ENCODE measurements at places on chromosomes 4 and X.

- DNase-seq = no peak
Observed at GRCh38 chrX:44474410-44474809, 68.2 kb downstream of the FUNDC1 start.

DNA sequence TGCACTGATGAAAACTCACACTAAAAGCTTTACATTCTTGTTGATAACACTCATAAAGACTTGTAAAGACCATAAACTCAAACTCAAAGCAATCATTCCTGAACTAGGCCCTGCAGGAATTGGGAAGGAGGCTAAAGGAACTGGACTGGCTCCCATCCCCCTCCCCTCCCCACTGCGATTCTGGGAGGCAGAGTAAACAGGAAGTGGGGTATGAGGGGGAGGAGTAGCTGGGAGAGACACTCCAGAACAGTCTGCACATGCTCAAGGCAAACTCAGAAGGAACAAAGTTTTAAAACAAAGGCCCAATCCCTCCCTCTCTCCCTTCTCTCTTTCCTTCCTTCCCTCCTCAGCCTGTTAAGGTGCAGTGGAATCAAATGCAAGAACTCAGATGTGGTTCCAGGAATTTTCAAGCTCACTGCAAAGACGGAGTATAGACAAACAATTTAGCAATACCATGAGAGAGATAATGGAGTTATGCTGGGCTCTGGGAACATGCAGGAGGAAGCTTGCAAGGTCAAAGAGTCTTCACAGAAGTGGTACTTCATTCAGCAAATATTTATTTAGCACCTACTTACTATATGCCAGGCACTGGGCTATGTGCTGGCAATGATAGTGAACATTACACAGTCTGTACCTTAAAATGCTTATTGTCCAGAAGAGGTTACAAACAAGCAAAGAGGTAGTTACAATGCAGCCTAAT is 15.9 kb downstream of the MID1IP1 start:
- no peak for DNase-seq

GRCh38 chrX:24372021-24372763 is 11.8 kb downstream of the SUPT20HL1 start:
- no peak for DNase-seq

DNA sequence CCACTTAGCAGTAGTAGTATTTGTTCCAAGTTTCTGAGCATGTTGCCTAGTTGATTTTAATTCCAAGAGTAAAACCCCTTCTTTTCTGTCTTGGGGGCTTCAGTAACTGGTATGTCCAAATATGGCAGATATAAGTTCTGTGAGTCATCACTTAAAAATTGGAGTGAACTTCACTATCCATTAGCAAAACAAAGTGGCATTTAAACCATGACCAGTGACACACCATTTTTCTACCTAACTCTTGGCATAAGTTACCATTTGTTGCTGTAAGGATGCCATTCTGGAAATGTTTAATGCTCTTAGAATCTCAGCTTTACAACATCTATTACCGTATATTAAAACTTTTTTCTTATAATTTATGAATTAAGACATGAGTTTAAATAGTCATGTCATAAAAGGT is 102.0 kb downstream of the CBR4 start:
- no peak for DNase-seq

- no peak for DNase-seq
Observed at GRCh38 chr4:104411502-104411901, 83.2 kb downstream of the CXXC4 start.

GRCh38 chr4:79177388-79177787 is 148.5 kb downstream of the NAA11 start:
- no peak for DNase-seq

DNA sequence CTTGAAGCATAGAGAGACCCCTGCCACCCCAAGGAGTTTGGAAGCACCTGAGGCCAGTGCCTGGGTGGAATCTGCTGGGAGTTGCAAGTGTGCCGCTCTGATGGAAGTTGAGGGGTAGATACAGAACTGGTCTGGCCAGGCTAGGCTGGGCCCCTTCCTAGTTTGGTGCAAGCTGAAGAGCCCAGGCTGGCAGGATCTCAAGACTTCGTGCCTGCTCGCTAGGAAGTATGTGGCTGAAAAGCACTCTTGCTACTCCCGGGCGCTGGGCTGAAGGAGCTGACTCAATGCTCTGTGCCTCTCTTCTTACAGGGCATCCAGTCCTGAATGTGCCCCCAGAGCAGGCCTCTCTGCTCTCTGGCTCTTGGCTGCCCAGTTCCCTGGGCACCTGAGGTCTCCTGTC is 51.7 kb upstream of the PJA1 start:
- no peak for DNase-seq

DNA sequence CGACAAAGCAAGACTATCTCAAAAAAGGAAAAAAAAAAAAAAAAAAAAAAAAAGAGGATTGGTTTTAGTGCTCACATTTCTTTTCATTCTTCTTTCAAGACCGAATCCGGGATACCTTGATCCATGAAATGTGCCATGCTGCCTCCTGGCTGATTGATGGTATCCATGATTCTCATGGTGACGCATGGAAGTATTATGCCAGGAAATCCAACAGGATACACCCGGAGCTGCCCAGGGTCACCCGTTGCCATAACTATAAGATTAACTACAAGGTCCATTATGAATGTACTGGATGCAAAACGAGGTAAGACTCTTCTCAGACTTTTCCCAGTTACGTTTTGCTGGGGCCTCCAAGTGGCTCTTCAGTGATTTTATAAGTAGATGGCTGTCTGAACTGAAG is 6.1 kb downstream of the CXCR3 start:
- DNase-seq = no peak

DNA sequence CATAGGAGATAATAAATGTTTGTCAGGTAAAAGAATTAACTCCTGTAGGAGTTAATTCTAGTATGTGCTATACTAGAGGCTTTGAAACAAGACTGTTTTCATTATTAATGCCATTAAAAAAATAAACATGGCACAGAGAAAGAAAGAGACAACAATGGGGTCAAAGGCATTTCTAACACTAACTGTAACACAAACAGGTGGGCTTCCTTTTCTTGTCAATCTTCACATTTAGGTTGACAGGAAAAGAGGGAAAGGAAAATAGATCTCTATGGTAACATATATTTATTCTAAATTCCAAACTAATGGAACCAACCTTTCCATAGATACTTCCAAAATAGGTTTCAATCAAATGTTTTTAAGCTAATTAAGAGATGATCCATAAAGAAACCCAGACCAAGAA is 9.8 kb downstream of the ANKRD17 start:
- no peak for DNase-seq

DNA sequence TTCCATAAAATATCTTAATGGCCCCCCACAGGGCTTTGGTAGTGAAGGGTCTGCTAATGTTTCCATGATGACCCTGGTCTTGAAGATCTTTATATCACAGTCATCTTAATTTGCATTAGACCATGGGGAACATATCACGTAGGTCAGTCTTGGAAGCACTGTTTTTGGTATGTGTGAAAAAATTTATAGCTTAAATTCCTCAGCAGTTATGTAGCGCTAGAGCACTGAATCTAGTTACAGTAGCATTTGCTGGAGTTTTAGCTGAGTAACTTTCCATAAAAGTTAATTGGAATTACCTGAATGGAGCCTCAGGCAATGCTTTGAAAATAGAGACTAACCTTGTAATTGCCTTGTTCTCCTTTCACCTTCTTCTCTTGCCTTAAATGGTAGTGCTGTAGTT is 648.8 kb downstream of the IQCM start:
- DNase-seq = no peak

GRCh38 chr4:177519481-177520260 is 77.4 kb upstream of the AGA start:
- no peak for DNase-seq

DNA sequence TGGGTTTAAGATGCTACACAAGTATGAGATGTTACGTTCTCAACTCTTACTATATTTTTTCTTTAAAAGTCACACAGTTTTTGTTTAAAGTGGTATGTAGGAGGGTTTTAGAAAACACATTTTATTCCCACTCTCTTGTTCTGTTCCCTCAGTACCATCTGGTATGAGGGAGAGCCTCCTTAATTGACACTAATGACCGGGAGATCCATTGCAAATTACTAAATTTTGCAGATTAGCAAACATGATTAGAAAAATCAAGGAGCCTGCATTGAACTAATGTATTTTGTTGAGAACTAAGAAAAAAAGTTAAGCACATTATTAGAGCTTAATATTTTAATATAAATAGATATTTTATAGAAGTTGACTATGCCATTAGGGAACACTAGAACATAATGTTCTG is 87.3 kb upstream of the UNC5C start:
- no peak for DNase-seq

DNA sequence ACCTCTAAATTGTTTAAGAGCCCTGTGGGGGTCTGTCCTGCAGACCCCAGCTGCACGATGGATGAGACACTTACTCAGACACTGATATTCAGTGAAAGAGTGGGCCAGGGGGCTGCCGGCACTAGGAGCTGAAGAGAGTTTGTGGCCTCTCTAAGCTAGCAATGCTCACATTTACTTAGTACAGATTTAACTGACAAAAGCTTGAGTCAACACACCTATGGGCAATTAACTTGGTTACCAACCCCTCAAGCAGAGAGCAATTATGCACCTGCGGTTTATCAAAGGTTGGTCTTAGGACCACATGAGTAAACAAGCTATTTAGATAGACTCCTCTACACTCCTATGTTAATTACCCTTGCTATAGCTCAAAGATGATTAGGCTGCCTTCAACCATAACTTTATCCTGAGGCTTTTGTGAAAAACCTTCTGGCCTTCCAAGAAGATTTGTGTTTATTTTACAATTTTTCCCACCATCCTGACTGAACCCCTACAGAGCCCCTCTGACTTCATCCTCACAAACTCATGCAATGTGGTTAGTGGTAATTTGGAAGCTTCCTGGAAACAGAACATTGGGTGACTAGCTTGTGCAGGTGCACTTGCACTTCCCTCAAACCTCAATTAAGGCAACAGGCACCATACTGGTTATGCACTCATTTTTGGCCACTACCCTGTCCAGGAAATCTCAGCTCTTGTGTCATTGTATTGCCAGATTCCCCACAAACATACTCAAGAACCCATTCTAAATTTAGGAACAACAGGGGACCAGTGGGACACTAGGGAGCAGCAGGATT is 234.4 kb upstream of the ITM2A start:
- DNase-seq = no peak

- DNase-seq = no peak
Observed at GRCh38 chr4:179353786-179354185, 1911.5 kb upstream of the AGA start.

DNA sequence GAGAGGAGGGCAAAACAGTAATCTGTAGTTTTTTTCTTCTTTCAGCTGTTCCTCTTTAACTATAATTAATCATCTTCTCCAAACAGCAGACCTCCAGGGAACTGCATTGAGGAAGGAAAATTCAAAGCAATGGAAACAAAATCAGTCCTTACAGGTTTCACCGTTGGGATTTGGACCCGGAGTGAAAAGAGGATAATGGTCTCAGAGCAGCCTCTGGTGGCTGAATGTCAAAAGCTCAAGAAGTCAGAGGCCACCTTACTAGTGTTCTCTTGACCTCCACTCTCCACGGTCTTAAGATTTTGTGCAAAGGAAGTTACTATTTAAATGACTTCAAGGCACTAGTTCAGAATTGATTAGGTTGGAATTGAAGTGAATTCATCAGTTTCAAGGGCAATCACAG is 16.0 kb upstream of the MID1 start:
- DNase-seq = no peak

DNA sequence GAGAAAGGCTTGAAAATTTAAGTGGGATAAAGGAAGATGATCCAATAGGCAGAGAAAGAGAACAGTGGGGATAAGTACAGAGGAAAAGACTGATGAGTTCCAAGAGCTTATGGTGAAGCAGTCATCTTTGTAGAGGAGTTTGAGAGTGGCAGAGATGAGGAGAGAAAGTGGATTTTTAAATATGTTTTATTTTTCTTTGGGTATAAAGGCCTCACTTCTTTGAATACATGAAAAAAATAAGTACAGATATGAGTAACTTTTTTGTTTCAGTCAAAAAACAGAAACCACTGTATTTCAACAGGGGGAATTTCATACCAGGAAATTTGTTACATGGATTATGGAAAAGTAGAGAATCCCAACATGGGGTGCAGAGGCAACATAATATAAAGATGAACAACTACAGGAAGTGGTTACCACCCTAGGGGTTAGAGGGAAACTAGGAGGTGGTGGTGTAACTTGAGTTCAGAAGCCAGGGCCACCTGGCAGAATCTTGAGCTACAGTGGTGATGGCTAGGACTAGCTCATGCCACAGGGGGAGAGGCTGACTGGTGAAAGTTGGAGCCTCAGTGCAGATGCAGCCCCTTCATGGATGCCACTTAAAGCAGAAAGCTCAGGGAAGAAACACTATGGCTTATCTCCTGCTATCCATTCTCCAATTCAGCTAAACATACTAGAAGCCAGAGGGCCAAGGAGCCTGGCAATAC is 3.4 kb upstream of the CYBB start:
- DNase-seq = no peak

DNA sequence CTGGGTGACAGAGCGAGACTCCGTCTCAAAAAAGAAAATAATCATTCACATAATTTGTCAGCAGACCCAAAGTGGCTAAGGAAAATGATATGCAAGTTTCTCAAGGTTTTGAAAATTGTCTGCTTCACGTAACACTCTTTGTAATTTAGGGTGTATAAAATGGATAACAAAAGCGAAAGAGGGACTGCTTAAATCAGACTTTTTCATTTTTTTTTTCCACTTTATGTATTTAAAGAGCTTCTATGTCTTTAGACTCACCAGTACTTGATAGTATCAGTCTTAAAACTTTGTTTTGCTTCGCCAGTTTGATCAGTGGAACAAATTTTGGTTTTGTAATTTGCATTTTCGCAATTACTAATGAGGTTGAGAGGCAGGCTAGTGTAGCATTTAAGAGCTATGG is 34.6 kb downstream of the USP9X start:
- DNase-seq = no peak

DNA sequence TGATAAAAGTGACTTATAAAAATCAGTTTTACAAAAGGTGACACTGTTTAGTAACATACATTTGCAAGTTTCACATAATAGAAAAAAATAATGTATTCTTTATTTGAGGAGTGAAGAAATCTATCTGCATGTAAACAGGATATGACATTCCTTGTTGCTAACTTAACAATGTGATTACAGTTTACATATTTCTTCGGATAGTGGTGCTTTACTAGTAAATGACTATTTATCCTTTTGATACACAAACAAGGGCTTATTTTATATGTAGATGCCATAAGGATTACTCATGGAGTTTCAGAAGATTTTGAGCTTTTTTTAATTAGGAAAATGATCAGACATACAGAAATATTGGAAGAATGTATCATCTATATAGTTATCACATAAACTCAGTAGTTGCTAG is 126.5 kb downstream of the SLIT2 start:
- DNase-seq = no peak

- no peak for DNase-seq
Observed at GRCh38 chr4:1903035-1903434, 31.8 kb downstream of the NSD2 start.

GRCh38 chr4:26140150-26140898 is 180.5 kb upstream of the RBPJ start:
- no peak for DNase-seq

GRCh38 chrX:121032531-121032930 is 14.9 kb upstream of the GLUD2 start:
- DNase-seq = no peak
